DMS79 (cell line): ENCODE measurements at places on chromosomes 1 and 21.

DNA sequence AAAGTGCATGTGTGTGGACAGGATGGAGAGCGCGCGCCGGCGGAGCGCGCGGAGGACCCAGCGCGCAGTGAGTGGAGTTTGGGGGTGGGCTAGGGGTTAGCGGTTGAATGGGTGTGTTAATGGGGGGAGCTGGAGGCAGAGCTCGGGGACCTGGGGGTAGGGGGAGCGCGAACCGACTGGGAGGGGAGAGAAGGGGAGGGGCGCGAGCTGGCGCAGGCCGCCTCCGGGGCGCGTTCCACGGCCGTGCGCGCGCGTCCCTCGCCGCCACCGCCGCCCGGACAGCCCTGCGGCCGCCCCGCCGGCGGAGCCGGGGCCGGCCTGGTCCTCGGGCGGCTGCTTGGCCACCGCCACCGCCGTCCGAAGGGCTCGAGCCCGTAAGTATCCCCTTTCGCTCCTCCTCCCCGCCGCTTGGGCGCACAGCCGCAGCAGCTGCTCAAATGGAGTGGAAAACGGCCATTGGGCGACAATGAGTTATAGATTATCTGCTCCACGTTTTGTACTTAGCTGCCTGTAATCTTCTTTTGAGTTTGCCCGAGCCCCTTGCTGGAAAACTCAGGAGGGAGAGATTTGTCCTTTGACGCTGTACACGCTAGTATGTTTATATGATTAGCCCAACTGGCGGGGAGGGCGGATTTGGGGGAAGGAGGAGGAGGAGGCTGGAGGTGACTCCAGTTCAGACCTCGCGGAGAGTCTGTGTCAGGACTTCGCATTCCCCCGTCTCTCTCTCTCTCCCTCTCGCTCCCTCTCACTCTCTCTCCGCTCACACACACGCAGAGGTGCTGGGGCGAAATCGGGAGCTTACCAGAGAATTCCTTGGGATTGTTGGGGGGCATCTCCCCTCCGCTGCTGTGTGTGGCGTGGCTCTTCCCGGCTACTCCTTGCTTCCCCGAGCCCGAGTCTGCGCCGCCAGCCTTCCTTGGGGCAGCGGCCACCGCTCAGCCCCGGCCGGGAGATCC, at the start of gene ADGRL2:
ADGRL2 (plus strand) TSS at position 240 of the 956 bp plus-strand sequence. CDS start 36,051 bp downstream, outside the sequence.
- peak; percentile 56 for DNase-seq

- no peak for DNase-seq
These were observed 119.1 kb downstream of the TGFBR3 start for GRCh38 chr1:91766883-91767282.

DNA sequence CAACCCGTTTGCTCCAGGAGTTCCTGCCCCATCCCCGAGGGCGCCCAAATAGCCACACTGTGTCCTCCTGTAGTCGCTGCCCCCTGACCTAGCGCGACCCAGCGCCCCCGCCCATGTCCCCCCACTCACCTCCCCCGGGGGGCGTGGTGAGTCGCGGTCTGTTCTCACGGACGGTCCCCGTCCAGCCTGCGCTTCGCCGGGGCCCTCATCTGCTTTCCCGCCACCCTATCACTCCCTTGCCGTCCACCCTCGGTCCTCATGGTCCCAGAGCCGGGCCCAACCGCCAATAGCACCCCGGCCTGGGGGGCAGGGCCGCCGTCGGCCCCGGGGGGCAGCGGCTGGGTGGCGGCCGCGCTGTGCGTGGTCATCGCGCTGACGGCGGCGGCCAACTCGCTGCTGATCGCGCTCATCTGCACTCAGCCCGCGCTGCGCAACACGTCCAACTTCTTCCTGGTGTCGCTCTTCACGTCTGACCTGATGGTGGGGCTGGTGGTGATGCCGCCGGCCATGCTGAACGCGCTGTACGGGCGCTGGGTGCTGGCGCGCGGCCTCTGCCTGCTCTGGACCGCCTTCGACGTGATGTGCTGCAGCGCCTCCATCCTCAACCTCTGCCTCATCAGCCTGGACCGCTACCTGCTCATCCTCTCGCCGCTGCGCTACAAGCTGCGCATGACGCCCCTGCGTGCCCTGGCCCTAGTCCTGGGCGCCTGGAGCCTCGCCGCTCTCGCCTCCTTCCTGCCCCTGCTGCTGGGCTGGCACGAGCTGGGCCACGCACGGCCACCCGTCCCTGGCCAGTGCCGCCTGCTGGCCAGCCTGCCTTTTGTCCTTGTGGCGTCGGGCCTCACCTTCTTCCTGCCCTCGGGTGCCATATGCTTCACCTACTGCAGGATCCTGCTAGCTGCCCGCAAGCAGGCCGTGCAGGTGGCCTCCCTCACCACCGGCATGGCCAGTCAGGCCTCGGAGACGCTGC, 1.1 kb downstream of the HTR6 start:
- DNase-seq, result no peak

- peak; percentile 87 for DNase-seq
These were observed 65.1 kb upstream of the RAB4A start for GRCh38 chr1:229205854-229206253.

GRCh38 chr1:7117399-7118281, 332.4 kb downstream of the CAMTA1 start:
- DNase-seq, result peak; percentile 58

GRCh38 chr1:115753361-115753760, 15.2 kb downstream of the CASQ2 start:
- DNase-seq, result no peak

- DNase-seq, result no peak
These were observed 291.2 kb downstream of the PTPRC start for GRCh38 chr1:198929961-198930599.

DNA sequence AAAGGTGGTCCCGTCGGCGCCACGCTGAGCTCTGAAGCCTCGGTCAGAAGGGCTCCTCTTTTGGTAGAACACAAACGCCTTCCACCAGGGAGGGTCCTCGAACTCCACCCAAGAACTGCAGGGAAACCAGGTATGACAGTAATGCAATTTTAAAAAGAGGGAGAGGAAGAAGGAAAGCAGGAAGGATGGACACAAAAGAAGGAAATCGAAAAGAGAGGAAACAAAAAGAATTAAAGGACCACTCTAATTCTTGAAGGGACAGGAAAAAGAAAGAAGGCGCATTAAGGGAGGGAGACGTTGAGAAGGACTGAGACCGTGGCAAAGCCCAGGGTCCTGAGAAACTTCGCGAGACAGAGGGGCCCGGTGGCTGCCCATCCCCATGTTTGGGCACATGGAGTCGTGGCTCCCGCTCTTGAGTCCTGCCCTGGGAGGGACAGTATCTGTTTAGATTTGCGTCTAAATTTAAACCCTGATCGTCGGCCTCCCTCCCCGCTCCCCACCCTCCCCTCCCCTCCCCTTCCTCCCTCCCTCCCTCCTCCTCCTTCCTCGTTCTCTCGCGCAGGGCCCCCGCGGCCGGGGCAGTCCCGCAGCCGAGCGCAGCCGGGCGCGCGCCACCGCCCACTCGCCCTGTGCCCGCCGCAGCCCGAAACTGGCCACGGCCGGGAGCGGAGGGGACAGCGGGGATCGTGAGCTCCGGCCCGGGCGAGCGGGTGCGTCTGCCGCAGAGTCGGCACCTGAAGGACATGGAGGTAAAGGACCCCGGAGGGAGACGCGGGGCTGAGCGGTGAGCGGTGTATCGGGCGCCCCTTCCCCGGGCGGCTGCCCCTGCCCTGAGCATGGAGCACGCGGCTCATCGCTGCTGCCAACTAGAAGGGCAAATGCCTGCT, at the start of gene RCSD1:
RCSD1 (plus strand) TSS at position 552 of the 887 bp plus-strand sequence; CDS start at position 744, 192 bp downstream.
- DNase-seq, result no peak

DNA sequence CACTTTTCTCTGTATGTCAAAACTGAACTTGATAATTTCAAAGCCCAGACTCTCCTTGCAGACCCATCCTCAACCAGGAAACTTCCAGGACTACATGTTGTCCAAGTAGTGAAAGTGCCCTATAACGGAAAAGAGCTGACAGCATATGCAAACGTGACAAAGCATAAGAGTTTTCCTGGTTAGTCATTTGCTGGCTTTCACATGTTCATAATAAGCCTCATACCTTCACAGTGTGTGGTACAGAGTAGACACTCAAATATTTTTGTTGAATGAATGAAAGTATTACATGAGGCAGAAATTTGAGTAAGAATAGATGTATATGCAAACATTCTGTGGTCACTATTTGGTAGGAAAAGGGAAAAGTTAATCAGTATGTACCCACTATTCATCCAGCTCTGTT, 473.3 kb downstream of the MRPL39 start:
- DNase-seq, result no peak

GRCh38 chr1:93729502-93729901, 47.9 kb upstream of the BCAR3 start:
- DNase-seq, result no peak

GRCh38 chr1:40985875-40986274, 6.4 kb downstream of the CTPS1 start:
- DNase-seq, result no peak

DNA sequence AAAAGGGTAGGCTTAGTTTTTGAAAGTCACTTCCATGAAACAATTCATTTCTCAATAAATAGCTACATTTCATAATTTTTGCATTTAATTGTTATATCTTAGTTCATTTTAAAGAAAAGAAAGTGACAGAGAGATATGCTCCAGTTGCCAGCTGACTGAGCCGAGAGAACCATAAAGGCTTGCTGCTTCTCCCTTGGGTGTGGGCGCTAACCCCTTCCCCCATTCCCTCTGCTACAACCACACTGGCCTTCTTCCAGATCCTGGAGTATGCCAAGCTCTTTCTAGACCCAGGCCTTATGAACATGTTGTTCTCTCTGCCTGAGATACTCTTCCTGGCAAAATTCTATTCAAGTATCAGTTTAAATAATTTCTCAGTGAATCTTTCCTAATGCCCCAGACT, 12.3 kb downstream of the SORT1 start:
- no peak for DNase-seq

GRCh38 chr1:30726236-30726635, 2.9 kb upstream of the MATN1 start:
- DNase-seq, result no peak

DNA sequence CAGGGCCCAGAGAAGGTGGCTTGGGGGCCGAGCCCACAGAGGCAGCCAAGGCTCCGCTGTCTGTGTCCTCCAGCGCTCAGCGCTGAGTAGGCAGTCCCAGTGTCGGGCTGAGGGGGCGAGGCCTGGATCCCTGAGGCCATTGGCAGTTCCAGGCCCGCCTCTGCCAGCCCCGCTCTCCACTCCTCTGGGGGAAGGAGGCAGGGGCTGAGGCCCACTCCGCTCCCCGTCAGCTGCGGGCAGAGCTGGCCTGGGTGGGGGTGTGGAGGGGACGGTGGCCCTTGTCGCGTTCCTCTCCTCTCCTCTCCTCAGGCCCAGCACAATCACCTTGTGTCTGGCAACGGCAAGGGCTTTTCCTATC, 132.8 kb downstream of the CASZ1 start:
- no peak for DNase-seq

DNA sequence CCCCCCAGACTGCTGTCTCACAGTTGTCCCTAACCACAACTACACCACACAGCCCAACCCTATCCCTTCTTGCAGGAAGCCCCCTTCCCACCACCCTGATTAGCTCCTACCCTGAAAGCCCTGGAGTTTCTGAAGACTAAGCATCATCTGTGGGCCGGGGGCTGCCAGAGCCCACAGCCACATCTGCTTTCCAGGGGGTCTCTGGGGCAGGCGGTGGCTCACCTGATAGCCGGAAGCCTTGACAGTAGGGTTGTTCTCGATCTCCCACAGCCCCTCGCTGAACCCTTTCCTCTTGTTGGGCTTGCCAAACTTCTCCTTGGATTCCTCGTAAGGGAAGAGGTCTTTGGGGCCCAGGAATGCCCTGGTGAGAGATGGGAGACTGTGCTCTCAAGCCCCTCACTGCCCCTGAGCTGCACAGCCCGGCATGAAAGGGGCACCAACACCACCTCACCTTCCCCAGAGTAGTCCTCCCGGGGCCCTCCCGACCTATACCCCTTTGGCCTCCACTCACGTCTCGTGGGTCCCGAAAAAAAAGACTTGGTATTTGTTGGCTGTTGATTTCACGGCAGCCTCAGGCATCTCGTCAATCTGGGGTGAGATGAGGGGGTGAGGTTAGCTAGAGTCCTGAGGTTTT, 4.0 kb upstream of the MRPL24 start:
- DNase-seq, result no peak

DNA sequence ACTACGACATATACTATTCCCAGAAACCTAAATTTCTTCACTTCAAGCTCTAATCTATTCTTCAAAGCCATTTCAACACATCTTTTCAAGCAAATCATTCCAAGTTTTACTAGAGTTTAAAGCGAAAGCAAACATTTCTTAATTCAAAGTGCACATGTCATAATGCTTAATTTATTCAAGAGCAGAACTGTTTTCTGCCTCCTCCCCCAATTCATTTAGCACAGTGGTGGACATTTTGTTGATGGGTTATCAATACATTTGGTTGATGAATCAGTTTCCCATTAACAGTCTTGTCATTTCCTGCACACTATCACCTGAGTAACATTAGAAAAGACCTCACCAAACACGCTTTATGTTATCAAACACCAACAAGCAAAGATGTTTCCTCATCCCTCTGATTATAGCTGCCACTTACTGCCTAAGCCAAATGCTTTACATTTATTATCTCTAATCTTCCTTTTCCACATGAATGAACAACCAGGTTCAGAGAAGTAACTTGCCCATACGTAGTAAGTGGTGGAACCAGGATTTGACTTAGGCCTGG, 2.0 kb downstream of the SRSF4 start:
- DNase-seq, result no peak

DNA sequence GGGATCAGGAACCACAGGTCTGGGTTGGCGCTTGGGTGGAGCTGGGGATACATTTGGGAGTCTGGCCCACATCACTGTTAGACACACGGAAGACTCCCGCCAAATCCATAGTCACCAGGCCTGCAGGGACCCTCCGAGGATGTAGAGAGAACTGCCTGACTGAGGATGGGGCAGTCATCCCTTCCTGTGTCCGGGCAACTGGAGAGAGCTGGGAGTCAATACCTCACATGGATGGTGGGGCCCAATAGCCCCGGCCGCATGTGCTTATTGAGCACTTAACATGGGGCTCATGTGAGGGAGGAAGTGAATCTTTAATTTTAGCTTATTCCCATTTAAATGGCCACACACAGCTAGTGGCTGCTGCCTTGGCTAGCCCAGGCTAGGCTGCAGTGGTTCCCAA, 124.5 kb downstream of the TLR5 start:
- no peak for DNase-seq

DNA sequence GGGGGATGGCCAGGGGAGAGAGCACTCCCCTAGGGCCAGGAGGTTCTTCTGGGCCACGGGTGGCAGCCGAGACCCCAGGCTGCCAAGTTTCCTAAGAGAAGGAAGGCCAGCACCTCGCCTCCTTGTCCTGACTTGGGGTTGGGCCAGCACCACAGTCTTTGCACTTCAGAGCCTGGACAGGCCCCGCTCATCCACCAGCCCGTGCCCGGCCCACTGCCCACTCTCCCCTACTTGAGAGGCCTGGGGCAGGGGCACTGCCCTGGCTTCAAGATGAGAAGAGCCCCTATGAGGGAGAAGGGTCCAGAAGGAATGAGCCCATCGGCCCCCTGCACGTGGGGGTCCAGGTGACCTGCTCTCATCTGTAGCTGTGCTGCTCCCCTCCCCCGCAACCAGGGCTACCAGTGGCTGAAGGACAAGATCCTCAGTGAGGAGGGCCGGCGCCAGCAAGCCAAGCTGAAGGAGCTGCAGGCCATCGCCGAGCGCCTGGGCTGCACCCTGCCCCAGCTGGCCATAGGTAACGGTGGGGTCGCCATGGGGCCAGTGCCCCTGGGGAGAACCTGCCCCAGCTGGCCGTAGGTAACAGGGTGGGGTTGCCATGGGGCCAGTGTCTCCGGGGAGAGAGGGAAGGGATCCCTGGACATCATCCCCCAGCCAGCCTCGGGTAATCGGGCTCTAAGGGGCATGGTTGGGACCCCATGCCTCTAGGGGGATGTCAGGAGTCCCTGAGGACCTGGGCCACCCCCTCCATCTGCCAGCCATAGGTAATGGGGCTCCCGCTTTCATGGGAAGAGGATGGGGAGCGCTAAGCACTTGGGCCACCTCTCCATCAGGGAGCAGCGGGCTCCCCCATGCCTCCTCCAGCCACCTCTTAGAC, 50.8 kb downstream of the KCNAB2 start:
- DNase-seq, result no peak

- DNase-seq, result no peak
These were observed 5.5 kb downstream of the TNFRSF1B start for GRCh38 chr1:12172042-12172851.
